NCI-H2081 (cell line): ENCODE measurements at places on chromosomes 5 and 9.

DNA sequence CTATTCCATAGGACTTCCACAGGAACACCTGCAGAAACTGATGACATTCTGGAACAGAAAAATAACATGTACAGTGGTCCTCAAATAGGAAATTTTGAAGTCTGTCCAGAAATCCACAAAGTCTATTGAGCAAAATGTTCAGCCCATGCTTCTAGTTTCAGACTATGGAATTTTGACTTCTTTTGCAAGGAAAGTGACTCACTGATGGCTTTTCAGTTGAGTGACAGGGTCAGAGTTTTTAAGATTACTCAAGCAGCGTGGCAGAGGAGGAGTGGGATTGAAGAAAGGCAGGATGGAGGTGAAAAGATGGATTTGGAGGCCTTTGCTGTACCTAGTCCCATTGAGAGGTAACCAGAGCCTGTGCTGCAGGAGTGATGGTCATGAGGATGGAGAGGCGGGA, 151.5 kb downstream of the GOLPH3 start:
- DNase-seq = no peak

DNA sequence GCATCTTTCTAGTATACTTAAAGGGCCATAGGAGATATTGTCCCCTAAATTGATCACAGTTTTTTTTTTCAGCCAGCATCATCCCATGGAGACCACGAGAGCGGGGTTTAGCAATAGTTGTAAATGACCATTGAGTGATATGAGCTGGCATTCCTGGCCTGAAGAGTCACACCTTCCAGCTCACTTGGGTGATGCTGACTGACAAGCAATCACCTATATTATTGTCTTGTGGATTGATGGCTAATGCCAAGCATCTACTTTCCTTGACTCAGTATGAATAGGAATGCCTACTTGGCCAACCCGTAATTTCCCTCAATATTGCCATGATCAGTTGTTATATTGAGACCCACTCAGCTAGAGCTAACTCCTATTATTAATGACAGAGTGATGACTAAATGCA, 70.5 kb downstream of the ADAMTSL1 start:
- DNase-seq = no peak

DNA sequence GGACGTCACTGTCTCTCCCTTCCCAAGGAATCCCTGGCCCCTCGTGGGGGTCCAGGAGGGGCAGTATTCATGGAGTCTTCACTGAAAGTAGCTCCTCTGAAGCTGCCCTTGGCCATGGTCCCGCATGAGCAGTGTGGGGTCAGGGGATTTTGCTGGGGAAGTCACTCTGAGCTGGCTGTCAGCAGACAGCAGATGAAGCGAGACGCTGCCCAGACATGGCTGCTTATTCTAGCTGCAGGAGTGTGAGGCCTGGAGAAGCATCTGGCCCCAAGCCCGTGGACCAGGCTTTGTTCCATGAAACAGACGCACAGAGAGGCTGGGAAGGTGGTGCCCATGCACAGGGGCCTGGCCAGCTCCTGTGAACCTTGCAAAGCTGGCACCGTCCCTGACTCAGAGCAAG, 21.5 kb upstream of the ASS1 start:
- no peak for DNase-seq

DNA sequence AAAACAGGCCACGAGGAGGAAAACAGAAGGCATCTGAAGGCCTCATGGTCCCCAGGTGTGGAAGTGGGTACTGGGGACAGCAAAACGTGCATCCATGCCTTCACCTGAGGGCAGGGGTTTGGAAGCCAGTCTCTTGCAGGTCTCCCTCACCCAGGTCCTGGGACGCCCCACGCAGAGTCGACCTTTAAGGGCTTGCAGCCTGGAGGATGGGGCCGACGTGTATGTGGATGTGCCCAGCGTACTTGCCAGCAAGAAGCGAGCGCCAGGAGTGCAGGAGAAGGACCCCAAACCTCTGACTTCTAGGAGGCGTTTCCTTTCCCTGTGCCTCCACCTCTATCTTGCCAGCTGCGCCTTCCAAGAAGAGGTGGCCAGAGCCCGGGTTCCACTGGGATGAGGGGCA, 65.9 kb downstream of the OTULIN start:
- DNase-seq = no peak

GRCh38 chr5:106780355-106780754, 890.4 kb downstream of the EFNA5 start:
- DNase-seq = no peak

- DNase-seq = no peak
These were observed 4.5 kb downstream of the NREP start for GRCh38 chr5:111752426-111752965.

- no peak for DNase-seq
These were observed 188.4 kb downstream of the ZNF462 start for GRCh38 chr9:107051392-107051791.

DNA sequence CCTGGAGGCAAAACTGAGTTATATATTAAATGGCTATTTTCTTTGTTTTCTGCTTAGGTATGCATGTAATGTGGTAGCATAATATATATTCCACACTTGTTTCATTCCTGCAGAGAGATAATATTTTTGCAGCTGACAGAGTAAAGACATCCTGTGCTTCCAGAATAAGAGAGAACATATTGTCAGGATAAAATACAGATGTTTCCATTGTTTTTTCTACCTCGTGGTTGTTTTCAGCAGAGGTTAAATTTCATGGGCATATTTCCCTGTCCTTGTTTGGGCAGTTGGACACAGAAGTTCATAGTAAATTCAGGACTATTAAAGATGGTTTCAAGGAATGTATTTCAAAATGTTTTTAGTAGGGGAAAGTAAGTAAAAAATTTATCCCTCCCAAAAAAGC, 47.6 kb upstream of the MEGF10 start:
- DNase-seq = no peak

DNA sequence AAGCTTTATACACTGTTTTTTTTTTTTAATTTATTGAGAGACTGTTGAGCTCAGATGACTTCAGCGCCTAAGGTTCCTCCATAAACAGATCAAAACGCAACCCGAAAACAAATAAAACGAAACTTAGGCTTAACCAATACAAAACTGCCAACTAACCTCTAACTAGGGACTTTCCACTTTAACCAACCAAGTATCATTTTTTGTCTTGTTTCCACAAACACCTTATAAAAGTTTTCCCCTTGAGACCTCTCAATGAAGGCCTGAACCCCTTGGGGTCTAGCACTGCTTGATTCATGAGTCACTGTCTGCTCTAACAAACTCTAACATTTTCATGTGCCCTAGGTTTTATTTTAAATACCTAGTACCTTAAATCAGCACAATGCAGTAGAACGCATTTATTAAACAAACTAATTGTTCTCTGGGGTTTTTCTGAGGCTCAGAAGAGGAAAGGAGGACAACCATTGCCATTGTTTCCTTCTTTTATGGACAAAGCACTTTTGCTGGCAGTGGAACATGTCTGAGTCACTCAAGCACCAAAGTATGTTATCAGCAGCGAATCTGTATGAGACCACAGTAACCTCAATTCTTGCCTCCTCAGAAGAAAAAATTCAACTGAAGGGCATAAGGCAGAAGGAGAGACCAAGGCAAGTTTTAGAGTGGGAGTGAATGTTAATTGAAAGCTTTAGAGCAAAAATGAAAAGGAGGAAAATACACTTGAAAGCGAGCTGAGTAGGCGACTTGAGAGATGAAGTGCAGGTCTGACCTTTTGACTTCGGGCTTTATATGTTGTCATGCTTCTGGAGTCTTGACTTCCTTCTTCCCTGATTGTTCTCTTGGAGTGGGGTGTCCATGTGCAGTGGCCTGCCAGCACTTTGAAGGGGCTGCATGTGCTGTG, 97.7 kb upstream of the HCN1 start:
- no peak for DNase-seq

- no peak for DNase-seq
These were observed 5.3 kb upstream of the ZNF782 start for GRCh38 chr9:96859461-96860198.

GRCh38 chr9:108897324-108898096, 35.4 kb downstream of the ACTL7A start:
- no peak for DNase-seq

GRCh38 chr5:58706736-58707135, 123.9 kb downstream of the RAB3C start:
- no peak for DNase-seq

GRCh38 chr9:128213746-128214497, 10.7 kb downstream of the DNM1 start:
- DNase-seq = no peak

DNA sequence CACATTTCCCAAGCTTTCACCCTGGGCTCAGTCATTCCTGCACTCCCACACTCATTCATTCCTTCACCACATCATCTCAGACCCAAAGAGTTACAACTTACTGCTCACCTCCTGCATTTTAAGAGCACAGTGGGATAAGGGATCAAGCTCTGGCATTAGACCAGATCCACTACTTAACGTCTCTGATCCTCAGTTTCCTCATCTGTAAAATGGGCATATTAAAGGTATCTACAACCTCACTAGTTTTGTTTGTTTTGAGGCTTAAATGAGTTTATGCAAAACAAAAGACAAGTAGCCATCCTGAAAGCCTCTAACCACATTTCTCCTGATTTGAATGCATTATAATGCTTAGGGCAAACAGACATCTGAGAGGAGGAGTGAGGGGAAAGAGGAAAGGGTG, 77.6 kb downstream of the KLHL3 start:
- DNase-seq = no peak

GRCh38 chr5:36842087-36842486, 34.5 kb upstream of the NIPBL start:
- no peak for DNase-seq

- no peak for DNase-seq
These were observed 126.3 kb downstream of the PDE4D start for GRCh38 chr5:59767211-59767605.

DNA sequence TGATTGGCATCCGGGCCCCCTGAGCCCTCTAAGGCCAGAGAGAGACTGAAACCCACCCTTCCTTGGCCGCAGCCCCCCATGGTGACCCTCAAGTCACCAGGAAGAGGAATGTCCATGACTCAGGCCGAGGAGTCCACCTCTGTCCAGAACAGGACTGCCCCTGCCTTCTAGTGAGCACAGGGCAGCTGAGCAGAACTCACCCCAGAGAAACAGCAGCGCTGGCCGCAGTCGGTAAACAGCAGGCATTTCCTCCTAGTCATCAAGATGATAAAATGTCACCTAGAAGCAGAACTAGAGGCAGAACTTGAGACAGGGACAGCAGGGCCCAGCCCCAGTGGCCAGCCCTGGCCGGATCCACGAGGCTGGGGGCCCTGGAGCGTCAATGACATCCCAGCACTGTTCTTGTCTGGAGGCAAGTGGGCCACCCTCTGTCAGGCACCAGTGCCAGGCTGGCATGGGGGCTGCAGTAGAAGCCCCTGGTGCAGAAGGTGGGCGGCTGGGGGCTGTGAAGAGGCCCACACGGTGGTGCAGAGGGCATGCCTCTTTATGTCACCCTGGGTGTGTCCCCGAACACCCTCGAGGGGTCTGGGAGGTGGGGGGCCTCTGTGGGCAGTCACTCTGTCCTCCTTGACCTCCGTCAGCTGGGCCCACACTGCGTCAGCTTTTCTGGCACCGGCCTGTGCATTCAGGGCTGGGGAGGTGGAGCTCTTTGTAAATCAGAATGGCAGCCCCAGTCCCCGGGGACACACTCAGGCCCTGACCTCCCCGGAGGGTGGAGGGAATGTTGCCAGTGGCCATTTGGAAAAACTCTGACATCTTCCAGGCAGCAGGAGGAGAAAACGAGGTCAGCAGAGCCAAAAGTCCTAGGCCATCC, 83.0 kb downstream of the NTNG2 start:
- no peak for DNase-seq
